ENCODE measurements at places on chromosomes 16 and 17.

- DNase-seq, result no peak
Measured at GRCh38 chr17:7809086-7809790, 24.8 kb upstream of the KDM6B start.

- no peak for DNase-seq
Measured at GRCh38 chr16:21244518-21245215, 11.2 kb downstream of the ANKS4B start.

GRCh38 chr17:81365601-81366585, 29.4 kb upstream of the BAHCC1 start:
- no peak for DNase-seq

GRCh38 chr17:29166507-29166887, 13.7 kb downstream of the MYO18A start:
- no peak for DNase-seq

GRCh38 chr17:21129023-21129681, 2.4 kb downstream of the DHRS7B start:
- no peak for DNase-seq

DNA sequence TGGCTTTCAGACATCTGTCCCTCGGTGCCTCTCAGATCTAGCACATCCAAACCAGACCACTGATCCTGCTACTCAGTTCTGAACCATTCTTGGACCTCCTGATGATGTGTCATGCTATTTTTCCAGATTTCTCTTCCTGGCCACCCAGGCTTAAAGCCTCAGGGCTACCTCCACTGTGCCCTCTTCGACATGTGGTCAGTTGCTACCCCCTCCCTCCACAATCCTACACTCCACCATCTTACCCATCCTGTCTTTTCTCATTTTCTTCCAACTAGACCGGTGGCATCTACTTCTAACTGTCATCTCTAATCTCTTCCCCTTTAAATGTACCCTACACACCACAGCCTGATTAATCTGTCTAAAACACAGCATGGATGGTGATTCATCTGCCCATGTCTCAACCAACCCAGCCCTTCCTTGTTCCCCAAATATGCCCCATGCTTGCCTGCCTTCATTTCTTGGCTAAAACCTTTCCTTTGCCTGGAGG, 478.6 kb downstream of the SLC39A11 start:
- DNase-seq, result peak; percentile 66

All from foreskin melanocyte (primary cell).